T-helper 22 cell (primary cell): ENCODE measurements at places on chromosomes 16 and 17.

DNA sequence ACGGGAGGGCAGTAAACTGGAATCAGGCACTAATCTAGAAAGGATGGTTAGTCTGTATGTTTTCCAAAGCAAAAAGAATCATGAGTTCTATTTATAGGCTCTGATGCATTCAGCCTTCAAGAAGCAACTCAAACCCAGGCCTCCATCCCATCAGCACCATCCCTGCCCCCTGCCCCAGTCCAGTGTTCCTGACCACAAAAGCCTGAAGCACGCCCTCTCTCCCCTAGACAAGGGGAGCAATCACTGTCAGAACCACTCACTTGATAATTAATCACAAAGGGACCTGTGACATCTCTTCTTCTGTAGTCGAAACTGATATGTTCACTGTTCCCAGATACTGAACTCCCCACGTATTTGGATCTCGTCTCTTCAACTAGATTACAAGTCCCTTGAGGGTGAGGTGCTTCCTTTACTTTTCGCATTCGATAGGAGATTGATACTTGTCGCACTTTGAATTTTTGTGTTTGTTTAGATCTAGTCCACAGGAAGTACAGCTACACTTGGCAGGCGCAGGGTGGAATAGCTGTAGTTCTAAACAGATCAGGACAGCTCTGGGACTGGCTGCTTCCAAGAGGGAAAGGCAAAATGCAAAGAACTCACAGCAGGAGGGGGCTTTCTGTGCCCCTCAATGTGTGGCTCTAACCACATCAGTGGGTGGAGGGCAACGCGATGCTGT is 36.4 kb upstream of the CCDC182 start:
- no peak for DNase-seq

- DNase-seq: no peak
Measured at GRCh38 chr16:78476615-78477014, 377.2 kb downstream of the WWOX start.

DNA sequence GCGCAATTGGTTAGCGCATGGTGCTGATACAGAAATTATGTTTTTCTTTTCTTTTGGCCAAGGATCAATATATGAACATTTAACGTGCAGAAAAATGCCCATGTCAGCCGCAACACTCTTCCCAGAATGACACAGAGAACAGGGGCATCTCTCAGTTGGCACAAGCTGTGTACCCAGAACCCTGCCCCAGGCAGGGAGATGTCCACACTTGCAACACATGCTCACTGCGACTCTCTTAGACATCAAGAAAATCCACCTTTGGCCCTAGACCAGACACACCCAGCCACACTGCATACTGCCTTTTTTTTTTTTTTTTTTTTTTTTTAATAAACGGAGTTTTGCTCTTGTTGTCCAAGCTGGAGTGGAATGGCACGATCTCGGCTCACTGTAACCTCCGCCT is 17.0 kb downstream of the PITPNA start:
- no peak for DNase-seq

GRCh38 chr16:9042964-9043680 is 48.3 kb upstream of the HAPSTR1 start:
- no peak for DNase-seq

GRCh38 chr16:67996666-67997065 is 2.6 kb downstream of the DPEP2 start:
- DNase-seq: no peak

DNA sequence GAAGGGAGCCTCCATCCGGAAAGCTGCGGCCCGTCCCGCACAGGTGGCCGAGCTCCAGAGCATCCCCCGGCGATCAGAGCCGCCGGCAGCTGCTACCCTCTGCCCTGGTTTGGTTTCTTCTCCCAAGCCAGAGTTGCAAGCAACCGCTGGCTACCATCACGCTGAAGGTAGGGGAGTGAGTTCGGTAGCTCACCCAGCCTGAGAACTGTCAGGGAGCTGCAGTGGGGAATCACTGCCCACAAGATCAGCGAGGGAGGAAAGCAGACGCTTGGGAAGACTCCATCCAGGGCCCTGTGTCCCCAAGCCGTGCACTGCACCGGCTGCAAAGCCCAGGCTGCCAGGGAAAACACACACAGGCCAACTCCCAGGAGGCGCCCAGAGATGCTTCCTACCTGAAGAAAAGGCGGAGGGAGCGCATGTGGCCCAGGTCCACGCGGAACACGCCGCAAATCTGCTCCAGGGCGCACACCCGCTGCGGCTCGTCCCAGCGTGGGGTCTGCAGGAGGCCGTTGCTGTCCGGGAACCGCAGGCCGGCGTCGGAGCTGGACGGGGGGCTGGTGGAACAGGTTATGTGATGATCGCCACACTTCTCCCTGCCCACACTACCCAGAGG is 83.3 kb downstream of the TBC1D16 start:
- no peak for DNase-seq

DNA sequence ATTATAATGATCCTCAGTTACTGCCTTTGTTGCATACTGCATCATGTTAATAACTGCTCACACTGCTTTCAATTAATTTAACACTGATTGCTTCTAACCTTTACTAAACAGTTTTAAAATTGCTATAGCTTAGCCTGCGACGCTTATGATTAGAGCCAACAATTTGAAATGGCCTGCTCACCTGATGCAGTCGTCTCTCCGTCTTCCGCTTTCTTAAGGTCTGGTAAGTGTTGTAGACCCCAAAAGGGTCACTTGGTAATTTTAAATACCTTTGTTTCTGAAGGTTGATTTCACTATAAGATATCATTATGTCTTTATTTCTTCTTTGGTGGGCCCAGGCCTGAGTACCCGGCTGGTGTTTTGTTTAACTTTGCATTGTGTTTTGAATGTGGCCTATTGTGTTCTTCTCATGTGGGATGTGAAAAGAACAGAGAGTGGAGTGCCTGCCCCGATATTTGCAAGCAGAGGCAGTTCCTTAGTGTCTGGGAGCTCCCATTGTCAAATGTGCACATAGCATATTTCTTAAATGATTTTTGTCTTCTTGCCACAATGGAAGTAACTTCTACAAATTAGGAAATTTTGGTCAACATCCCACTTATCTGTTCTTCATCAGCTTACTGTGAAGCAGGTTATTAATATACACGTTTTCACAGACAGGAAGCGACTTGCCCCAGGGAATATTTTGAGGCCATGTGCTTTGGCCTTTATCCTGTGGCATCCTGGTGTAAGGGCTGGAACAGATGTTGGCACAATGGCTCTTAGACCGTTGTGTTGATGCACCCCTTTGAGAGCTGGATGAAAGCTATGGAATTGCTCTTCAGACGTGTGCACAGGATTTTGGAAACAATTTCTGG is 2.9 kb downstream of the PHKB start:
- DNase-seq: no peak

DNA sequence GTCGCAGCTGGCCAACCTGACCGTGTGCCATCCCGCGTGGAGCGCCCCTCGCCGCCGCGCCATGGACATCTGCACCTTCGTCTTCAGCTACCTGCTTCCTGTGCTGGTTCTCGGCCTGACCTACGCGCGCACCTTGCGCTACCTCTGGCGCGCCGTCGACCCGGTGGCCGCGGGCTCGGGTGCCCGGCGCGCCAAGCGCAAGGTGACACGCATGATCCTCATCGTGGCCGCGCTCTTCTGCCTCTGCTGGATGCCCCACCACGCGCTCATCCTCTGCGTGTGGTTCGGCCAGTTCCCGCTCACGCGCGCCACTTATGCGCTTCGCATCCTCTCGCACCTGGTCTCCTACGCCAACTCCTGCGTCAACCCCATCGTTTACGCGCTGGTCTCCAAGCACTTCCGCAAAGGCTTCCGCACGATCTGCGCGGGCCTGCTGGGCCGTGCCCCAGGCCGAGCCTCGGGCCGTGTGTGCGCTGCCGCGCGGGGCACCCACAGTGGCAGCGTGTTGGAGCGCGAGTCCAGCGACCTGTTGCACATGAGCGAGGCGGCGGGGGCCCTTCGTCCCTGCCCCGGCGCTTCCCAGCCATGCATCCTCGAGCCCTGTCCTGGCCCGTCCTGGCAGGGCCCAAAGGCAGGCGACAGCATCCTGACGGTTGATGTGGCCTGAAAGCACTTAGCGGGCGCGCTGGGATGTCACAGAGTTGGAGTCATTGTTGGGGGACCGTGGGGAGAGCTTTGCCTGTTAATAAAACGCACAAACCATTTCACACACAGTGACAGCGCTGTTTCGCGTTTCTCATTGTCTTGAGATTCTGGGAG is 2.0 kb upstream of the ZACN start:
- peak; percentile 14 for DNase-seq

- DNase-seq: peak; percentile 37
Measured at GRCh38 chr17:39926588-39927100, 757 bp downstream of the ORMDL3 start.

GRCh38 chr16:7653746-7654461 is 321.3 kb downstream of the RBFOX1 start:
- DNase-seq: no peak

DNA sequence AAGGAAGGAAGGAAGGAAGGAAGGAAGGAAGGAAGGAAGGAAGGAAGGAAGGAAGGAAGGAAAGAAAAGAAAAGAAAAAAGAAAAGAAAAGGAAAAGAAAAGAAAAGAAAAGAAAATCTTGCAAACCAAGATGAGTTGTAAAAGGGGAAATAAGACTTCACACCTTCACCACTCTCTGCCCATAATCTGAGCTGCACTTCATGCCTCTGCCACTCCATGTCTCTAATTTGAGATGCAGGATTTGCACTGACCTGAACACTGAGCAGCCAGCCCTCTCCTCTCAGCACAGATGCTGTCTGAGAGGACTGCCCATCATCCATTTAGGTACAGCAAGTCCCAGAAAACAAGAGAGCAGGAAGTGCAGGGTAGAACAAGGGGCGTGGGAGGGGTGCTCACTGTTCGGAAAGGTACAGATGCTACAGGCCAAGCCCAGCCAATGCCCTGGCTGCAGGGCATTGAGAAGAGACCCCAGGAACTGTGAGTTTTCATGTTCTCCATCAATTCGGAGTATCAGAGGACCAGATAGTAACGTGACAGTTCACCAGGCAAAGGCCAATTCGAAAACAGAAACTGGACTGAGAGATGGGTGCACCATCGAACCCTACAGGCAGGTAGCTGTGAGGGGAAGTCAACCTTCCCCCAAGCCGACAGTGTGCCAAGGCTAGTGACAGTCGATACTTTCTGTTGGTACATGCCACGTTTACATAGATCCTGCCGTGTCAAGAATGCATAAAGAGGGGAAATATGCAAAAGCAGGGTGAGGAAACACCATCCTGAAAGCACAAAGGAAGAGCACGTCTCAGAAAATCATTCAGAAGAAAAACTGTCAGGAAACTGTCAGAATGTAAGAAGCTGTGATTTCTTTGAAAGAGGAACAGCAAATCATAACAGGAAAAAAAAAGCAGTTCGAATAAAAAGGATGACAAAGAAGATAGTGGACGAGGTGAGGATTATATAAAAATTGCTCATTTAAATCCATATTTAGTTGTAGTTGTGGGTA is 142.0 kb upstream of the RCVRN start:
- no peak for DNase-seq

GRCh38 chr17:39631403-39631802 is 4.7 kb downstream of the PPP1R1B start:
- DNase-seq: no peak
